ENCODE measurements at places on chromosomes 4 and X.

GRCh38 chr4:54754394-54754793 is 96.6 kb downstream of the KIT start:
- DNase-seq, result no peak

DNA sequence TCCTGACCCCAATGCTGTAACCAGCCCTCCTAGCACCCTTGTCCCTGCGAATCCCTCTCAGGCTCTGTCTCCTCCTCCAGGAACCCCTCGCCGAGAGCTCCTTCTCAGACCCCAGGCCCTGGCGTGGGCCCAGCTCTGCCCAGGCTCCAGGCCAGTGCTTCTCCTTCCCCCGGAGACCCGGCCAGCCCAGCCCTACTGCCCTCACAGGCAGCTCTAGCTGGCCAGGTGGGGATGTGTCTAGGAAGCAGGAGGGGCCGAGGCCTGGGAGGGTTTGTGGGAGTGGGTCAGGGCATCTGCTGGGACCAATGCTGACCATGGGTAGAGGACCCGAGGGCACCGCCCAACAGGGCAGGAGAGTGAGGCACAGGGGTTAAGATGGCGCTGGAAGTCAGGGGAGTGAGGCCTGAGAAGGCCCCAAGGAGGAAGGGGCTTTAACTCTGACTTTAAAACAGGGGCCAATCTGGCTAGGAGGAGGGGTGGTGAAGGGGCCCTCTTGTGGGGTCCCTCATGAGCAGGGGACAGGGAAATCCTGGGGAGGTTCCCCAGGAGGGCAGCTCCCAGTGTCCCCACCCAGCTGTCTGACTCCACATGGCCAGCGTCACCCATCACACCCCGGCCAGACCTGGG is 64.7 kb upstream of the NKX1-1 start:
- DNase-seq, result no peak

DNA sequence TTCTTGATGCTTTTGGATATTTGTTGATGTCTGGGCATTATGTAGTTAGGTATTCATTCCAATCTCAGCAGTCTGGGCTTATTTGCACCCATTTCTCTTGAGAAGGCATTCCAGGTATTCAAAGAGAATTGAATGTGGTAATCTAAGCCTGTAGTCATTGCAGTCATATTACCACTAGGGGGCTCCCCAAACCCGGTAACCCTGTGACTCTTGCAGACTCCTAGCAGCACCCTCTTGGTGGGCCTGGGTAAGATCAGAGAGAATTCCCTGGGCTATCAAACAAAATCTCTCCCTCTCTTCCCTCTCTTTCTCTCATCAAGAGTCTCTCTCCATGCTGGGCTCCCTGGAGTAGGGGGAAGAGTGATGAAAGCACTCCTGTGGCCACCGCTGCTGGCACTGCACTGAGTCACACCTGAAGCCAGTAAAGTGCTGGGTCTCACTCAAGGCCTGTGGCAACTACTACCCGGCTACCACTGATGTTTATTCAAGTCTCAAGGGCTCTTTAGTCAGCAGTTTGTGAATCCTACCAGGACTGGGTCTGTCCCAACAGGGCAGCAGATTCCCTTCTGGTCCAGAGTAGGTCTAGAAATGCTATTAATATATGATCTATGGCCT is 187.7 kb upstream of the NUDT10 start:
- peak; percentile 46 for DNase-seq

- no peak for DNase-seq
These were observed 89.7 kb downstream of the ITIH6 start for GRCh38 chrX:54708404-54708803.

- DNase-seq, result peak; percentile 2
These were observed 435.7 kb upstream of the FMR1 start for GRCh38 chrX:147476008-147476407.

DNA sequence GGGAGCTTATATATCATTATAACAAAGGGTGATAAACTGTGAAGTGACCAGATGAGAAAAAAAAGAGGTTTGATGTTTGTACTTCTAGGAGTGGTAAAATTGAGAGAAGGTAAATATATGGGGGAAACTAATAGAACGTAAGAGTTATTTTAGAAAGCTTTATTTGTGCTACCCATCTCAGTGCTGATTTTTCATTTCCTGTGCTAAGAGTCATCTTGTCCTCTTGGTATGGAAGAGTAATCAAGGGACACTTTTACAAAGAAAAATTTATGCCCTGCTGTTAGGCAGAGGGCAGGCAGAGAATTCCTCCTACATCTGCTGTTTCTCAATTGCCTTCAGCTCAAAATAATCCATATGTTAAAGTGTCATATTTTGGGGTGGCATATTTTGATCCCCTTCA is 49.6 kb upstream of the BMP2K start:
- DNase-seq, result no peak

DNA sequence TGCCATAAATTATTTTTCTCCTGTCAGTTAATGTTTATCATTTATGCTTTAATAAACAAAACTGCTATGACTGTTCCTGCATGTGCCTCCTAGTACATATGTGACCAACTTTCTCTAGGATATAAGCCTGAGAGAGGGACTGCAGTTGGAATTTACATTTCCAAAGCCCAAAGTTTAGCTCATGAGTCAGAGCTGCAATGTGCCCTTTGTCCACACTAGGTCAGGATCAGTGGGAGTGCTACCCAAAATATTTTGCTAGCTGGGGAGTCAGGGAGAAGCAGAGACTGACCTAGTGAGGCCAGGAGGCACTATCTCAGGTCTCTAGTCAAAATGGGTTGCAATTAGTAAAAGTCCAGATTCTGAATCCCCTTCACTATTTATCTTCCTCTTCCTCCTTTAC is 92.7 kb downstream of the AR start:
- DNase-seq, result no peak

DNA sequence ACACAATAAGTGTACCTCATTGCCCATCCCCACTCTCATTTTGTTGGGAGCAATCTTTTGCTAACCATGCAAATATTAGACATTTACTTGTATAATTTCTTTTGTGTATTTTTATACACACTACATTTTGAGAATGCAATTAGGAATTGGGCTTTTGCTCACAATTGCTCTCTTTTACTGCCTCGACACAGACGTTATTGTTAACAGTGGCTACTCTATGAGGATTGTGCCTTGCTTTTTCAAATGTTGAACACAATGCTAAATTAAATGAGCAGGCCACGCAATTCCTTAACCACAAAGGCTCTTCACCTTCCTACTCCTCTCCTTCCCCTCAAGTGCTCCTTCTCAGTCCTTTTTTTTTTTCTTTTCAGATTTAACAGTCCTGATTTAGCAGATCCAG is 42.8 kb upstream of the HPF1 start:
- no peak for DNase-seq

GRCh38 chr4:52641854-52642563 is 17.1 kb downstream of the USP46 start:
- DNase-seq, result no peak

DNA sequence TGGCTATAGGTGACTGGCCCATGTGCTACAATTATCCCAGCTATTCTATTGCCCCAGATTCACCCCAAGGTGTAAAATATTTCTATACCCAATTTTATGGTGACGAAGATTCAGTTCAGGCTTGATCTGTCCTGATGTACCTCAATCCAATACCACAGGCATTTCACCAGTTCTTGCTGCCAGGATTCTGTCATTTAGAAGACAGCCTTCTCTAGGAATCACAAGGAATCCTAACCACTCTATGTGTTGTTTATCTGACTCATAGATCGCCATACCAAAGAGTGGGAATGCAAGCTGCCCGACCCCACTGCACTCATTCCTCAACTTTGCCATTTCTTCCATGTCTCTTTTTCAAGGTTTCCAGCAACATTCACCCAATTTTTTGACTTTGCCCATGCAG is 355.0 kb upstream of the EMCN start:
- DNase-seq, result no peak

GRCh38 chrX:131745942-131746489 is 202.1 kb downstream of the OR13H1 start:
- peak; percentile 18 for DNase-seq

GRCh38 chrX:149825424-149825823 is 43.7 kb downstream of the MAGEA9 start:
- DNase-seq, result peak; percentile 5

- DNase-seq, result no peak
These were observed 231.1 kb downstream of the STPG2 start for GRCh38 chr4:97912156-97912555.

- no peak for DNase-seq
These were observed 17.7 kb upstream of the STX18 start for GRCh38 chr4:4559596-4559995.

- DNase-seq, result no peak
These were observed 7.0 kb upstream of the TET2 start for GRCh38 chr4:105139646-105140045.

DNA sequence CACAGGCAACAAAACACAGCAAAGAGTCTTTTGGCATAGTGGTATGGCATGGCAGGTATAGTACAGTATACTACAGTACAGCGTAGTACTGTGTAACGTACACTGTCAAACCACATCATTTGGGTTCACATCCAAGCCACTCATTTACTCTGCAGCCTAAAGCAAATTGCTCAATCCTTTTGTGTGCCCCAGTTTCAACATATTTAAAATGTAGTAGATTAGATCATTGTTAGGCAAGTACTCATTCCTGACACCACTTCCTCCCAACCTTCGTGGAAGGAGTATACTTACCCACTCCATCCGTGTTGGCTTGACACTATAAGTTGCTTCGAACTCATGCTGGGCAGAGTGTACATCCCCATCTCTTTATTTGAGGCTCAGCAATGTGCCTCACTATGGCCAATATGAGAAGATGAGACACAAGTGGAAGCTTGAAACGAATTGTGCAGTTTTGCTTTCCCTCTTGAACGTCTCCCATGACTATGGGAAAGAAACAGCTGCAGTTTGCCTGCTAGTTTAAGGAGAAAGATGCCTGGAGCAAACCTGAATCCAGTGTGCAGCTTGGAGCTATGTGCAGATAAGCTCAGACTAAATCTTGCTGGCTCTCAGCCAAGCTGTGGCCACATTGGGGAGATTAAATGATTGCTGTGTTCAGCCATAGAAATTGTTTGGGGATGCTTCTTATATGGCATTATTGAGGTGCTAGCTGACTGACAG is 85.7 kb upstream of the TBL1X start:
- no peak for DNase-seq

DNA sequence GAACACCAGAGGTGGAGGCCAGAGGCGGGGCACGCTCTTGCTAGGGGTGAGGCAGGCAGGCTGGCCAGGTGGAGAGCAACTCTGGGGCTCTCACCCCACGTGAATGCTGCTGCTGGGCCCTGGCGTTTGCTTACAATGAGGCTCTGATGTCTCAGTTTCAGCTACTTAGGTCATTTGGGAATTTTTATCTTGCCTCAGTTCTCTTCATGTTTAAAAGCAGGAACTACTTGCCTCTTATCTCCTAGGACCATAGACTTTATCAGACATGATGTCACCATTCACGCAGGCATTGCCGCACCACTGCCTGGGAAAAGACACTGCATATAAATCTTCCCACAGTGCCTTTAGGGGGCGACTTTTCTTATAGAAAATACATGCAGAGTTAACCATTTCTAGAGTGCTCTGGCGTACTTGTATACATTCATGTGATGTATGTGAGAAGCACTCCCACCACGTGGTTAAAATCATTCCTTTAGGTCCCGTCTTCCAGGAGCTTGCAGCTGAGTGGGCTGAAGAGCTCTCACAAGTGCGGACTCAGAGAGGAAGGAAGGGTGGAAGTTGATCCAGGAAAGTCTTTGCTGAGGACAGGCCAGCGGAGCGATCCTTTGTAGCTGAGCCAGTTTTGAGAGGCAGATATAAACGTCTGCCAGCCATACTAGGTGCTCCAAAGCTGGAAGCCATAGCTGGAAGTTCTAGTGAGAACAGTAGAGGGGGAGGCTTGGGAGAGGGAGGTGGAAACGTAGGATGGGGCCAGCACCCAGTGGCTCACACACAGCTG is 84.3 kb upstream of the CLDN34 start:
- peak; percentile 17 for DNase-seq

GRCh38 chrX:77450996-77451395 is 3.8 kb downstream of the FGF16 start:
- no peak for DNase-seq

DNA sequence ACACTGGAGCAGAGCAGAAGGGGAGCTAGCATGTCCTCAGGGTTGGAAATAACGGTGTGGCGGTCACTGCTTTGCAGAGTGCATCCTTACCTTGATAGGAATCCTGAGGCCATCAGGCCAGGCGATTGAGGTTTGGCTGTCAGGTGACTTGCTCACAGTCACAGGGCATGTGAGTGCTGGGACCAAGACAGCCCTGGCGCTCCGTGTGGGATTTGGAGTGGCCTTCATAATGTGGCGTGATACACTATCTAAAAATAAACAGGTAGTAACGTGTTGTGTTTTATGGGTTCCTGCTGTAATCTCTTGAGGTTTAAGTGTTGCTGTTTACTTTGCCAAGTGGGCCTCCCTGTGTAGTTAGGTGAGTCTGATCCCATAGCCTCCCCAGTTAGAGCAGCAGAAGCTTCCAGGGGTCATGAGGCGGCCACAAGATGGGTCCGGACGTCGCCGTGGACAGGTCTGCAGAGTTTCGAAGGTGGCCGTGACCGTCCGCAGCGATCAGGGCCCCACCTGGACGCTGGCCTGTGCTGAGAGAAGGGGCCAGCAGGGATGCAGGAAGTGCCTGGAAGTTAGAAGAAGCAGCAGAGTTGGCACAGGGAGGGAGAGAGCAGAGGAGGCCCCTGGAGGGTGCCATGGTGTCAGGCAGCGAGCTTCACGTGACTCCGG is 27.7 kb downstream of the RGS12 start:
- no peak for DNase-seq

DNA sequence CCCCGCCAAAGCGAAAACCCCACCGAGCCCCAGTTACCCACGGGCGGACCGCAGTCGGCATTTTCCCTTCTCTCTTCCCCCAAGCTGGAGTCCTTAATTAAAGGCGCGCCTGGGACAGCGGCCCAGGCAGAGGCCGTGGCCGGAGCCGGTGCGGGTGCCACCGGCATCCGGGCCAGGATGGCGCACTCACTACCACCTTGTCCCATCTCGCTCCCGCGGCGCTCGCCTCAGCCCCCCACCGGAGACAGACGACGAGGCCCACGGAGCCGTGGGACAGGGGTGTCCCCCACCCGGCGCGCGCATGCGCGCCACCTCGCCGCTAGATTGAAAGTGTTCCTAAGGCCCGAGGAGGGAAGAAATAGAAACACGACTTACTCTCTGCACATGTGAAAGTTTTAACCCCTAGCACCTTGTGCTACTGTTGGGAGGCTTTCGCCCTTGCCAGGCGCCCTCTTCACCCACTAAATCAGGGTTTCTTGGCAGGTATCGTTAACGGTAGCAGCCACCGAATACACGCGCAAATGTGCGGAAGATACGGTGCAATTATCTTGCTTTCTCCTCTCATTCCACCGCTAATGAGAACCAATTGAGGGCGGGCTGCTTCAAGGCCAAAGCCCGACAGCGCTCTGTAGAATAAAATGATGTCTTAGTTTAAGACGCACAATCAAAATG is 64.3 kb upstream of the CCDC160 start:
- no peak for DNase-seq
